ENCODE measurements at places on chromosomes 3 and 15.

DNA sequence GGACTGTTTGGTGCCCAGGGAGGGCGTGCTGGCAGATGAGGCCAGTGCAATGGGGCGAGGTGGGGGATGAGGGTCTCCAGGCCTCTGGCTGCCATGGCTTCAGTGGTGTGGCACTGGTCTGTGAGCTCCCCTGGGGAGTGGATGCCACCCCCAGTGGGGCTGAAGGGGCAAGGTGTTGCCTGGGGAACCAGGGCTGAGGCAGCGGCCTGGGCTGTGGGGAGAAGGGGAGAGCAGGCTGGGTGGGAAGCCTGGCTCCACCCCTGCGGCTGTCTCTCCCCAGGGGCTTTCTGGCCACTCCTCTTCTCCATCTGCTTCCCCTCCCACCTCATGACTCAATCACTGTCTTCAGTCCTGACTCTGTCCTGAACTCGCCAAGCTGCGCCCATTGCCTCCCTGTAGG is 88.4 kb upstream of the TLE3 start:
- DNase-seq, result no peak

GRCh38 chr3:129625072-129625874 is 18.8 kb upstream of the PLXND1 start:
- DNase-seq, result no peak

DNA sequence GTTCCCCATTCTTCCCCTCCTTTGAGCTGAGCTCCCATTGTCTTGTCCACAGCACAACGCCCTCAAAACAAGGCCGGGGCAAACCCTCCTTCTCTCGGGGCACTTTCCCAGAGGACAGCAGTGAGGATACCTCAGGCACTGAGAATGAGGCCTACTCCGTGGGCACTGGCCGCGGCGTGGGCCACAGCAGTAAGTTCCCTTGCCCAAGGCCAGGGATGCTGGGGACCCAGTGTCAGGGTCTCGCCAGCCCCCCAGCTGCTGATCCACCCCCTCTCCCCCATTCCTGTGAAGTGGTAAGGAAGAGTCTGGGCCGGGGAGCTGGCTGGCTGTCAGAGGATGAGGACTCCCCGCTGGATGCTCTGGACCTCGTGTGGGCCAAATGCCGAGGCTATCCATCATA is 4.2 kb upstream of the OGG1 start:
- DNase-seq, result no peak

DNA sequence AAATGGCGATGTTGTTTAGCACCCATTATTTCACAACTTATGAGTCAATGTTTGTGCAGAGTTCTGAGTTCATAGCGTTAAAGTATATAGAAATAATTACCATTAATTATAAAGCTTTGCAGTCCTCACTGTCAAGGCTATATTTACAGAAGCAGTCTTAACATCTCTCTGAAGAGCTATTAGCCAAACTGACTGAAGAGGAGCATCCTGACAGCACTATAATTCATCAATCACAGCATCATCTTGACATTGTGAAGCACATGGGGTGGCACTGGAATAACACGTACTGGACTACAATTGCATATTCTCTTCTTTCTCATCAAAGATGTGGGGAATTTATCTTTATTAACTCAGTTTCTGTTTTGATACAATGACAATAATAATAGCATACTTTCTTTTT is 260.6 kb upstream of the MME start:
- no peak for DNase-seq

GRCh38 chr15:55615445-55615844 is 27.3 kb upstream of the PYGO1 start:
- no peak for DNase-seq

DNA sequence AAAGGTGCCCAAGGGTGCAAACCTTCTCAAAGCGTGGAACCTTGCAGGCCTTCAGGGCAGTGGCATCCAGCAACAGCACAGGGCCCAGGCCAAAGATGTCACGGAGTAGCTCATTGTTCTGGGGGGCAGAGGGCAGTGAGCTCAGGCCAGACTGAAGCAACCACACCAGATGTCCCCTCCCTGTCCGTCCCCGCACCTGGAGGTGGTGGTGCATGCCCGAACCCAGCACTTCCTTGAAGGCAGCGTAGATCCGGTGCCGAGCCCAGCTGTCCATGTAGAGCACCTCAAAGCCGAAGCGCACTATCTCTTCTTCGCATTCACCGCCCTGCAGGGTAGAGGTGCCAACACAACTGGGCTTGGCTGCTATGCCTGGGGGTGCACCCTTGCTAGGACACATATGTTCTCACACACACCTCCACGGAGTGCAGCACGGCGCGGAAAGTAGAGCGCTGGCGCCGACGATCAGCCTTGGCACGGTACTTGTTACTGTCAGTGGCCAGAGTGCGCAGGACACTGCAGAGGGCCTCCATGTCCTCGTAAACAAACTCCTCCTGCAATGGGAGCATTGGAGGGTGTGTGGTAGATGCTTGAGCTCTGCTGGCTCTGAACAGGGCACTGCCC is 3.7 kb downstream of the IFRD2 start:
- no peak for DNase-seq

GRCh38 chr15:81023483-81024264 is 23.0 kb downstream of the TLNRD1 start:
- peak; percentile 74 for DNase-seq

- DNase-seq, result no peak
Measured at GRCh38 chr3:10396083-10396482, 75.2 kb upstream of the SEC13 start.

DNA sequence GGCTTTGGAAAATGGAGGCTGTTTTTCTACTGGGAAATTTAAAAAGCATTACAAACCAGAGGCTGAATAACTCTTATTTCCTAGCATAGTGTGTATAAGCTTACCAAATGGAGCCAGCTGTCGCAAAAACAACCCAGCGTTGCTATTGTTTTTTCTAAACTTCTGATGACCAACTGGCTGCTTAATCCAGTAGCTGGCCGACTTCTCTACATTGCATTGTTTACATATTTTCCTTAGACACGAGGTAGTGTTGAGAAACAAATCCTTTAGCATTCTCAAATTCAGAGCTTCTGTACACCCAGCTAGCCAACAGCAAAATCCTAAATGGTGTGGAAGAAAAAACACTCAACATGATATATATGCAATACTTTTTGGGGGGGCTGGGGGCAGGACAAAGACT is 161.0 kb upstream of the ADAMTS9 start:
- DNase-seq, result no peak

DNA sequence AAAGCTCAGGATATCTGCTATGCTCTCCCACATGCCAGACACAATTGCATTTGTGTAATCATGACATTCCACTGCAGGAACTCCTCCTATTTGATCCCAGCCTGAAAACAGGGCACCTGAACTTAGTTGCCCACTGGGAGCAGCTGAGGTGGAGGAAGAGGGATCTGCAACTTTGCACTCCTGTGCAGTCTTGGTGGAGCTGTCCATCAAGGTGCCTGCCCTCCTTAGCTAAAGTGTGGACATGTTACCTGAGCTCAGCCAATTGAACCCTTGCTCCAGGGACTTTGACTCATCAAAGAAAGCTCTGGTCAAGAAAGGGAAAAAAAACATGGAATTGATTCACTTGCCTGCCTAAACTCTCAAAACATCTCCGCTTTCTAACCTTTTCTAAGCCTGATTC is 33.3 kb upstream of the TUBGCP5 start:
- no peak for DNase-seq

- DNase-seq, result no peak
Measured at GRCh38 chr3:130707902-130708601, 38.6 kb downstream of the PIK3R4 start.

DNA sequence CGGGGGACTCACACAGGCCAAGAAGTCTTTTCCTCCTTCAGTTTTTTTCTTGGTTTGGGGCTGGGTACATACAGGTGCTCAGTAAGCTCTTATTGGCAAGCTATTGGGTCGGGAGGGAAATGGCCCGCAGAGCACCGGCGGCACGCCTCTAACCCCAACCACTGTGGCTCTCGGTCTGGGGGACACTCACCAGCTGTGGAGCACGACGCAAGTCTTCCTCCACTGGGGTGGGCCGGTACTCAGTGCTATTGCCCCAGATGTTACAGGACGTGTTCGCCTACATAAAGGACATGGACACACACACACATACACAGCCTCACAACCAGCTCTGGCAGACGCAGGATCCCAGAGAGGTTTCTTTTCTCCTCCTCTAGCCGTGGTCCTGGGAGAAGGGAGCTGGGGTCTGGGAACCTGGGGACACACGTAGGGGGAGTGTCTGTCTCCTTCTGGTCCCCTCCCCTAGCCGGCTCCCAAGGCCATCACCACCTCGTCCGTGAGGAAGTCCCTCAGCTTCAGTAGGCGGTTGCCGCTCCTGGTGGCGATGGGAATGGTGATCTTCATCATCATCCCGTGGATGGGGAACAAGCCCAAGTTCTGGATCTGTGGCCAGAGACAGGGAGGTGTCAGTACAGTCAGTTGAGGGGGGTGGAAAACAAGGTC is 33.4 kb downstream of the FEM1B start:
- DNase-seq, result no peak

GRCh38 chr3:101898752-101899169 is 49.4 kb downstream of the NFKBIZ start:
- no peak for DNase-seq

DNA sequence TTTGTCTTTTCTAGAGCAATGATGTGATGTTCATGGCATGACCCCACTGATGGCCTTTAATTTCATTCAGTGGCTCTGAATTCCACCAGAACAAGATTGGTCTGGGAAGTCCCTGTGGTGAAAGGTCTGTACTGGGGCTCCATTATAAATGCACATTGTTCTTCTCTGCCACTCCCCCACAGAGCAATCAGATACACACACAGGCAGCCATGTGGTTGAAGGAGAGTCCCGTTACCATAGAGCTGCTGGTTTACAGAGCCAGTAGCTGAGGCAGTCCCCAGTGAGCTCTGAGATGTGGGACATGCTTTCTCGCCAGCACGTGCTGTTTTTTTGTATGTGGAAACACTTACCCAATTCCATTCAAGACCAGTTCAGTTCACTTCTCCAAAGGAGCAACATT is 172.7 kb upstream of the TRIM42 start:
- DNase-seq, result no peak

- DNase-seq, result no peak
Measured at GRCh38 chr3:12286504-12286903, 2.4 kb upstream of the PPARG start.

GRCh38 chr15:60006203-60006862 is 2.2 kb downstream of the FOXB1 start:
- no peak for DNase-seq

DNA sequence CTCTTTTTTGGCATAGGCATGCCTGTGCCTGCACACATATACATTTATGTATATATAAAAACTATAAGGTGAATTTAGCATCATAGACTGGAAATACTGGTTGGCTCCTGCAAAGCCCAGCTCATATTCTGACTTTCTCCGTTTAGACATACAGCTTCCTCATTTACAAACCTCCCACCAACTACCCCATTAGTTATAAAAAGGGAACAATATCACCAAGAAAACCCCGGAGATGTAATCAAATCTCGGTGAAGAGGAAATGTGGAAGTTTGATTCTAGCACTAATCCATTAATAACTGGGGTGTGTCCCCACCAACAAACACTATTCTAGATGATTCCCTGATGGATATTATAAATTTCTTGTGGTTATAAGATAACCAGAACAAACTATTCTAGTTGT is 517.7 kb upstream of the TBL1XR1 start:
- DNase-seq, result no peak
